Left ventricle myocardium superior (tissue), 1 donor: ENCODE measurements at places on chromosomes 12 and 14. TPM values are rescaled to one million over a fixed set of nuclear protein-coding genes. Genes with fewer than 3 reads are reported as not detected.

DNA sequence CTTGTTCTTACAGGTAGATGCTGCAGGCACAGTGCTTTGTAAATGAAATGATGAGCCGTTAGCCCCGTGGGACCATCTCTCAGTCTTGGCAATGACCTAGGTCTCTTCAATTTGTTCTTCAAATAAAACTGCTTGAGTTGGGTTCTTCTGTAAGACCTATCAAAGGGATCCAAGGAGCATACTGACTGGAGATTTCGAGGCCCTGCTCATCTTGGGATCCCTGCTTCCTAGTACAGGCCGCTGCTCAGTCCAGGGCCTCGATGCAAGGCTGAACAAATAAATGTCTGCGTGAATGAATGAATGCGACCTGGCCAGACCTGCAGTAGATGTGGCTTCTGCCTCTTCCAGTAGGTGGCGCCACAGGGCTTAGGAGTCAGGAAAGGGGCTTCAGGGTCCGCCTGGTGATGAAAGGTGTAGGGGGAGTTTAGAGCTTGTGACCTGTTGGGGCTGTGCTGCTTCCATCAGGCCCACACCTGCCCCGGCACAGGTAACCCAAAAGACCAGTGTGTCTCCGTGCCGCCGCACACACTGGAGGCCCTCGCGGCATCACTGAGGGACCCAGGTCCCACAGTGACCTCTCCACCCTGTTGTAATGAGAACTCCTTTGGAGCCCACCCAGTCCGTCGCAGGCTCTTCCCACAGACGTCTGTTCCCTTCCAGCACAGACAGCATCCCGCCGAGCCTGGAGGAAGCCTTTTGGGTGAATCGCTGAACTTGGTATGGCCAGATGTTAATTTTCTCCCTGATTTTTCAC, 4.4 kb downstream of the CACNA1C start:
- peak; percentile 75 for DNase-seq

Gene NEUROD4
- total RNA-seq = not detected

GRCh38 chr14:89869606-89870005, 84.9 kb downstream of the EFCAB11 start:
- DNase-seq = no peak

Gene GMFB
- total RNA-seq = 27.3 TPM

GRCh38 chr12:10689146-10689545, 15.3 kb upstream of the STYK1 start:
- no peak for DNase-seq

DNA sequence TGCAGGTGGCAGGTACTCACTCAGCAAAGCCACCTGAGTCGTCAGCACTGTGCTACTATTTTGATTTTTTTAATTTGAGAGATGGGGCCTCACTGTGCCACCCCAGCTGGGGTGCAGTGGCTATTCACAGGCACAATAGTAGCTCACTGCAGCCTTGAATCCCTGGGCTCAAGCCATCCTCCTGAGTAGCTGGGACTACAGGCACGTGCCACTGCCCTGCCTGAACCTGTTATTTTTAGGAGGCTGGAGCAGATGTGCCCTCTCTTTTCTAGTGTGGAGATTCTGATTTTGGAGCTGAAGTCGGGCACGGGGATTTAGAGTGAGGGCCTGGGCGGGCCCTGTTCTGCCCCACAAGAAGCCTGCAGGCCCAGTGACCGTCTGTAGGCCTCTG, 17.3 kb downstream of the SLC25A47 start:
- DNase-seq = no peak

DNA sequence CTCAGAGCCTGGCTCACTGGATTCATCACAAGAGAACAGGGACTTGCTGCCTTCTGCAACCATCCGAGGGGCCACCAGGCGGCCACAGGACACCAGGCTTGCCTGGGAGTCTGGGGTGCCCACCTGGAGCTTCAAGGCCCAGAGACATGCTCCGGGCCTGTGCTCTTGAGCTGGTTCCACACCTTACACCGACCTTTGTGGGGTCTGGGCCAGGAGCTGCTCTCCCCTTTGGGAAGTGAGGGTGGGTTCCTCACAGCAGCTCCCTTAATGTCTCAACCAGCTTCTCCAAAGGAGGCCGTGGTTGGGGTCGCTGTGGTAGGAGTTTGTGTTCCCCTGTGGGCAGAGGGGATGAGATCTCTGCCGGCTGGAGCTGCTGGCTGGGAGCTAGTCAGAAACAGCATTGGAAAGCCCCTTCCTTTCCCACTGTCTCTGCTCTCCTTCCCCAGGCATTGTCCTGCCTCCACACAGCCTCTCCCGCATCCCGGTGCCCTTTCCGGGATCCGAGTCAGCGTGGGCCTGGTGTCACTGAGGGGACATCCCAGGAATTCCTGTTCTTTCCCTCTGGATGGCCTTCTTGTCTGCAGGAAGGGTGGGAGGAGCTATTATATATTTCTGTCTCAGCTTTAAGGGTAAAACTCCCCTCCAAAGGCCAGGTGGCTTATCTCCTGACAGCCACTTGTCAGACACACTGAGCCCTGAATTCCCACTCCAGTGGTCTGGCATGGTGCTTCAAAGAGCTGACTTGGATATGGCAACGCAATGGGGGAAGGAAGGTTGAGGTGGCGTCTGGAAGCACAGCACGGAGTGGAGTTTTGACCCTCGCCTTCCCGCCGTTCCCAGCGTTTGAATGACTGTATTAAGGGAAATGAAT, 5.1 kb upstream of the PAPLN start:
- DNase-seq = no peak

- DNase-seq = no peak
Observed at GRCh38 chr12:62731055-62731820, 203.7 kb downstream of the PPM1H start.

DNA sequence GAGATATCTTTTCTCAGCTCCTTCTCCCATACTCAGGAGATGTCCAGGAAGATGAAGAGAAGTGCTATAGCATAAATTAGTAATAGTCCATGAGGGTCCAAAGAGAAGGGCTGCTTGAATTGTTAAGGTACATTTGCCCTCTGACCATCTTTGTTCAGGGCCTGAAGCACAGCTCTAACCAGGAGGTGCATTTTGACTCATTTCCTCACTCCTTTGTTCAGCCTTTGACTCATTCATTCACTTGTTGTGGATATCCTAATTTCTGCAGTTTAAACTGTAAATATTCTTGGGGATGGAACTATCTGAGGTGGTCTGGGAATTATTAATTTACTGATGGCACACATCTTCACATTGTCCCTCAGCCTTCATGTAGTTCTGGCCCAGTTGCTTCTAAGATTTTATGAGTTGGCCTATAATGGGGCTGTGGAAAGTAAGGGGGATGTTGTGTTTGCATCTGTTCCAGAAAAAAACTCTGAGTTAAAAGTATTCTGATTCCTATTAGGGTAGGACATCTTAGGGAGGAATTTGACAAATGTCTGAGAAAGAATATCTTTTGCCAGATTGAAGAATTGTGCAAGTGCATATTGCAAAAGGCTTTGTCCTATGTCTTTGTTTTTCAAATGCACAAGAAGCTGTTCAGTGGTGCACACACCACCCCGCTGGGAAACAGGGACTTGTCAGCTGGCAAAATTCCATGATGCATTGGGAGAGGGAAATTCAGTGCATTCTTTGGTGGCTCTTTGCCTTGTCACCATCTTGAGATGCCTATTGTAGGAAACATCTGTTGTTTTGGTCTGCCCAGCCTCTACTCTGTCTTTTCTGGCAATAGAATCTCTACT, 22.1 kb downstream of the SMOC1 start:
- no peak for DNase-seq

Gene APOLD1
- 21.3 TPM for total RNA-seq

Gene KRT81
- total RNA-seq = not detected

GRCh38 chr14:105015242-105015641, 5.6 kb downstream of the CDCA4 start:
- no peak for DNase-seq

Gene PLEKHG7
- total RNA-seq = not detected

Gene SLC10A1
- total RNA-seq = not detected

DNA sequence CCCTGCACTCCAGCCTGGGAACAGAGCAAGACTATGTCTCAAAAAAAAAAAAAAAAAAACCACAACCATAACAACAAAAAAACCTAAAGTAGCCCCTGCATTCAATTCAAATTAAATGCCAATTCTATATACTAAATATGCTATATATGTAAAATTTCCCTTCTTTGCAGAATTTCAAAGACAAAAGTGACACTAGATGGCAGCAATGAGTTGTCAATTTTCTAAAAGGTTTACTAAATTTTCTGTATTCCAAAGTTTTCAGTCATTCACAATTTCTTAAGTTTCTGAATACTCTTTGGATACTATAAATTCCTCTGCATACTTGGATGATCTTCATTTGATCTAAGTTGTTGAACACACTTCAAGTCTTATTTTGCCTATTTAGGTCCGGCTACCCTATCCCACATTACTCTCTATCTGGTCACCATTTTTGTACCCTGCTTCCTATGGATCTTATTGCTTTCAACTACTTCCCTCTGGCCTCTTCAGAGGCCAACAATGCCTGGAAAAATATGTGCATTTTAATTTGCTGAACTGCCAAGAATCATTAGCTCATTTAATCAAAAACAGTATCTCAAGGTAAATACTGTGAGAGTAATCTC, 27.9 kb downstream of the HNRNPC start:
- DNase-seq = no peak

DNA sequence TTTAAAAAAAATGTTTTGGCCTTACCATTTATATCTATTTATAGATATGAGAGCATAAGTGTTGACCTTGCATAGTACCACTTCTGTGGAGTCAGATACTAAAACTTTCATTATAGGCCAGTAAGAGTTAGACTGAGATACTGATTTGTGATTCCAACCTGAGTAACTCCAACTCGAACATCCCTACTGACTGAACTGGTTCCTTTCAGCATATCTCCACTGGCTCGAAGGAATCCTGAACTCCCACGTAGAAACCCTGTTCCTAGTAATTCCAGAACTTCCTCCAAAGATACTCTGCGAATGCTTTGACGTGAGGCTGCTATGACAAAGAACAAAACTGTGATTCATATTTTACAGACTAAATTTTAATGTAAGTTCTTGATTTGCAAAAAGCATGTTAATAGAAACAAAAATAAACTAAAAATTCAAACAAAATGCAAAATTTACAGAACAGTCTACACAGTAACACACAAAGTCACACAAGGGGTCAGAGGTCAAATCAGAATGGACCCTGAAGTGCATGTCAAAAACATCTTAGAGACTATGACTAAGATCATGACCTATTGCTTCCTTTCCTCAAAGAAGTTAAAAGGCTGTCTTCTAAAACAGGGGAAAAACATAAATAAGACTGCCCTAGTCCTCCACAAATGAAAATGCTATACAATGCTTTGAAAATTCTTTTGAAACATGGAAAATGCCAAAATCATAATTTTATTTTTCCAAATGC, 31.5 kb downstream of the HEATR5A start:
- DNase-seq = no peak

Gene OR11H6
- not detected for total RNA-seq

DNA sequence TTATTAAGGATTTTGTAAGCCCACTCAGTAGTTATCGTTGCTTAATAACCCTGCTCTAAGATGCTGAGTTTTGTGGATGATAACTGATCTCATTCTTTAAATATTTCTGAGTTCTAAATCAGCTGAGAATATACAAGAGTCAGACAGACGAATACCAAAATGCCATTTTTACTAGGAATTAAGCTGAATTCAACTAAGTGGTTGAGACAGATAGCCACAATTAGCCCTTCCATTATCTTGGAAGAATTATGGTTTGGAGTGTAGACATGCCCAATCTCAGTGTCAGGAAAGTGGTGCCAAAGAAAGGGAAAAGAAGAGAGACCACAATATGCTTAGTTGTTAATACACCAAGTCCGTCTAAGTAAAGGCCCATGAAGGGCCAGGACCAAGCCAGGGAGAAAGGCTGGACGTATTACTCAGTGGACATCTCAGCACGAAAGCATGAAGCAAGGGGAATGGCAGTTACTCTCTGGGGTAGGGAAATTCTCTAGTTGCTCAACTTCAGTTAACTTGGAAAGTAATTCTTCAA, 58.6 kb downstream of the KCNA5 start:
- no peak for DNase-seq

GRCh38 chr14:24597403-24597802, 12.1 kb downstream of the GZMH start:
- no peak for DNase-seq

Gene SIX6
- not detected for total RNA-seq

DNA sequence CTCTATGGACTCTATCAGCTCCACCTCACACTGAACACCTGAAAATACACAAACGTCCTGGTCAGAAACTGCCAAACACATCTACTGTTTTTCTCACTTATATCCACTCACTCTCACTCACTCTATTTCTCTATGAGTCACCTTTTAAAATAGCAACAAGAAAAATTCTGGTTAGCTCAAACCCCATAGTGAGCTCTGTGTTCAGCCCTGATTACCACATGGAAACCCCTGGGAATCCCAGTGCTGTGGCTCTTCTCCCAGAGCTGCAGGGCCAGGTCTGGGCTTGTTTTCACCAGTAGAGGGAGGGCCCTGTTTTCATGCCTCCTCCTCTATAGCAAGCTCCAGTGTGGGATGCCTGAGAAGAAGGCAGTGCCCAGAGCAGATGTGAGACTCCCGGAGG, 1126.1 kb downstream of the TMEM121 start:
- no peak for DNase-seq

- no peak for DNase-seq
Observed at GRCh38 chr14:28130610-28131284, 635.8 kb upstream of the FOXG1 start.

Gene DLST
- total RNA-seq = 241 TPM

Gene KRT78
- not detected for total RNA-seq

DNA sequence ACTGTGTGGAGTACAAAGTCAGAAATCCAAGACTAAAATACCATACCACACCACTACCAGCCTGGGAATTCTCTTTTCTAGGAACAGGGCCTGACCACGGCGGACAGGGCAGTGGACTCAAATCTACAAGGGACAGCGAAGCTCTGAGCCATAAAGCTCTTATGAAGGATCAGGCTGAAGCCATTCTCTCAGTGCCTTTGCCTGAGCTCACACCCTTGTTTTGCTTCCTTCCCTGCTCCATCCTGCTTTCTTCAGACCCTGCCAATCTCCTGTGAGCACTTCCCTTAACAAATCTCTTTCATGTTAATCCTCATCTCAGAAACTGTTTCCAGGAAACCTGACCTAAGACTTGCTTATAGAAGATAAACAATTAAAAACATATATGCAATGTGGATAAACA, 398.5 kb downstream of the MDGA2 start:
- no peak for DNase-seq

- no peak for DNase-seq
Observed at GRCh38 chr14:96117101-96117897, 78.1 kb downstream of the C14orf132 start.

Gene CEBPE
- total RNA-seq = not detected

DNA sequence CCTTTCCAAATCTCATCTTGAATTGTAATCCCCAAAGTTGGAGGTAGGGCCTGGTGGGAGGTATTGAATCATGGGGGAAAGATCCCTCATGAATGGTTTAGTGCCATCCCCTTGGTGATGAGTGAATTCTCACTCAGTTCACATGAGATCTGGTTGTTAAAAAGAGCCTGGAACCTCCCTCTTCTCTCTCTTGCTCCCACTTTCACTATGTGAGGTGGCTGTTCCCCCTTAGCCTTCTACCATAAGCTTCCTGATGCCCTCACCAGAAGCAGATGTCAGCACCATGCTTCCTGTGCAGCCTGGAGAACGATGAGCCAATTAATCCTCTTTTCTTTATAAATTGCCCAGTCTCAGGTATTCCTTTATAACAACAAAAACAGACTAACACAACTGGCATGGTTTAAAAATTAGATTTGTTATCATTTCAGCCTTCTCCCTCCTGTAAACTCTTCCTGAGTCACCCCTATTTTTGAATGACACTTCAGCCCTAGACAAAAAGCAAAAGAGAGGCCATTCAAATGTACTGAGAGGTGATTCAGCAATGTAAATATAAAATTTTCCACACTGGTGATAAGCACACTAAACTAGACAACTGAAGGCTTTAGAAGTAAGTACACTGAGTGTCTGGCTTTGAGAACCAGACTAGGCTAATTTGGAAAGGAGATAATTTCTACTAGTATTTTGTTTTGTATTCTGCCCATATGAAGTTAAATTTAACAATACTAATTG, 212.1 kb upstream of the ABCD2 start:
- DNase-seq = no peak
